ENCODE measurements at places on chromosomes 12 and 14. TPM values are rescaled to one million over a fixed set of nuclear protein-coding genes. Genes with fewer than 3 reads are reported as not detected.

DNA sequence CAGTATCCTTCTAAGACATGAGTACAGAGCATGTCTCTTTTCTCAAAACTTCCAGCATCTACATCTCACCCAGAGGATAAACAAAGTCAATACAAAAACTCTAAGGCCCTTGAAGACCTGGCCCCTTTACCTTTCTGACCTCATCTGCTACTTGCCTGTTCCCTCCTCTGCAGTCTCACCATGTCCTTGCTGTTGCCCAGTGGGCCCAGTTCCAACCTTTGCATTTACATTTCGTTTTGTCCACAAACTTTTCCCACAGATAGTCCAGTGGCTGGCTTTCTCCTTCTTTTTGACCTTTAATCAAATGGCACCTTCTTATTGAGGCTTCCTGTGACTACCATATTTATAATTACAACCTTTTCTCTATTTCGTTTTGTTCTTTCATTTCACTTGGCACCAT, 1.6 kb downstream of the IRAK4 start:
- DNase-seq, result no peak

GRCh38 chr14:47674543-47675465, 601 bp downstream of the MDGA2 start:
- no peak for DNase-seq

DNA sequence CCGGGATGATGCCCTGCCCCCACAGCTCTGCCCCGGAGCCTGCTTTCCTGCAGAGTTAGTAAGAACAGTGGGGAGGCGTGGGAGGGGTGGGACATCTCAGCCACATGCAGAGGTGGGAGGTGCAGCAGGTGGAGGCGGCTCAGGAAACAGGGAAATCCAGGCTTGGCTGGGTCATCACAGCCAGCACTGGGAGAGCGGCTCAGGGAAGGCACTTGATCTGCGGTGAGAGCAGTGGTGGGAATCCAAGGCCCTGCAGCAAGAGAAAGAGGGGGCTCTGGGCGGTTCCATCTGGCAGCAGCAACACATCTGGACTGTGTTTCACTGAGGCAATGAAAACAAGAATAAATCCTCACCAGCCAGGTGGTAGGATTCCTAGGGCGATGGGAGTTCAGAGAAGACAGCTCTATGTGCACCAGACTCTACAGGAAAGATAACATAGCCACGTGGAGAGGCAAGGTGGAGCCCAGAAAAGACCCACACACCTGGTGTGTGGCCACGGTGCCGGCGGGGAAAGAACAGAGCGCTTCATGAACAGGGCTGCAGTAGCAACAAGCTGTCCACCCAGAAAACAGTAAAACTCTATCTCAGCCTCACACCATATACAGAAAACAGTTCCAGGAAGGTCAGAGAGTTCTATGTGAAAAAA, 57.6 kb downstream of the CCDC85C start:
- DNase-seq, result no peak

ZNF664 gene
- total RNA-seq, result 85.2 TPM

GRCh38 chr14:101817501-101818001, 56.0 kb downstream of the PPP2R5C start:
- no peak for DNase-seq

DNA sequence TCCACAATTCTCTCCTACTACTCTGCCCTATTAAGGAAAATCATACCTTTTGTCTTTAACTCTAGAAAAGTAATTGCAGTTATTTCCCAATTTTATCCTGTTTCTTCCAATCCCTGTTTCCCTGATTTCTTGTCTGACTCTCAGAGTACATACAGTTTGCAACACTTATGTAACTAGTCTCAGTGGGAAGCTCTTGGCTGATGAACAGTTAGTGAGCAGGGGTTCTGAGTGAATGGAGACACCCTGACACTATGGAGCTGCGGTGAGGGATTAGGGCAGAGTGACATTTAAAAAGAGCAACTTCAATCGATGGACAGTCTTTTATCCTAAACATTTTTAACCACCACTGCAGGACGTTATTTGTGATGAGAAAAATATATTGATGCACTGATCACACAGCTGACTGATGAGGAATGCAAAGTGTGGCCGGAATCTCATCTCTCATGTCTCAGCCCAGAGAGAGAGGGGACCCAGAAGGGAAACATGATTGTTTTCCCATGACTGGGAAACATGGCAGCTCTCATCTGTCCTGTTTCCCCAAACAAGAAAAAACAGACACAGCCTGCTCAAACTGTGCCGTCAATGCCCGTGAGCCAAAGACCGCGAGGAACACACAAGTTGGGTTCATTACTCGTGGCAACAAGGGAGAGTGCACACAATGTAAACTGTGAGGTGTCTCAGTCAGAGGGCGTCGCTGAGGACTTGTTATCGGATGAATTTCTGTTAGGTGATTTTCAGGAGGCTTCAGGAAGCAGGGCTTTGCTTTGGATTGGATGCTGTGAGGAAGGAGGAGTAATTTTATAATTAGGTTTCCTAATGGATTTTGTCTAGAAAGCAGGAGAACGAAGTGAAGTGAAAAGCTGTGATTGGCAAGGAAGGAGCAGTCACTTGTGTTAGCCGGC, 5.2 kb upstream of the SLC6A13 start:
- DNase-seq, result no peak

GRCh38 chr12:89856431-89856830, 147.8 kb upstream of the ATP2B1 start:
- no peak for DNase-seq
